ENCODE measurements at places on chromosomes 1 and 21.
A peak's percentile ranks its signal among the peaks of the same experiment; 100 is the strongest.

- DNase-seq = no peak
These were observed 237.1 kb downstream of the VAV3 start for GRCh38 chr1:107727866-107728265.

- DNase-seq = no peak
These were observed 48.3 kb upstream of the C1orf174 start for GRCh38 chr1:3948344-3948743.

GRCh38 chr1:215566556-215567490, at the start of gene KCTD3:
TSS of gene KCTD3 (plus strand) at chr1:215567304. CDS start at chr1:215567686, 382 bp downstream.
- peak; percentile 85 for DNase-seq

DNA sequence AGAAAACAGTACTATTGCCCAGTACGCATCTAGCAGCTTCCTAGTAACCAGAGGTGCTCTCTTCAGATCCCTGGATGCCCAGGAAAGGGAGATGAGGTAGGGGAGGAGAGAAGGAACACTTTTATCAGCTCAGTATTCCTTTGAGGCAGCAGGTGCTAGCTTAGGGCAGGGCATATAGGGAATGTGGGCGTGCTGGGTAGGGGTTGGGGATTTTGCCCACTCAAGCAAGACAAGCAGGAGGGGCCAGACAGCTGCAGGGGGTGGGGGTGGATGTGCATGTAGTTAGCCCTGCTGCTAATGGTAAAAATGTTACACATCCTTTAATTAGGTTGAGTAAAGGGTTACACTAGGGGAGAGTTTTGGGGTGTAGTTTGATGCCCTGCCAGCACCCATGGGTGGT, 18.1 kb upstream of the AVPR1B start:
- DNase-seq = no peak

- no peak for DNase-seq
These were observed 6.3 kb upstream of the FOXD2 start for GRCh38 chr1:47431534-47431933.

DNA sequence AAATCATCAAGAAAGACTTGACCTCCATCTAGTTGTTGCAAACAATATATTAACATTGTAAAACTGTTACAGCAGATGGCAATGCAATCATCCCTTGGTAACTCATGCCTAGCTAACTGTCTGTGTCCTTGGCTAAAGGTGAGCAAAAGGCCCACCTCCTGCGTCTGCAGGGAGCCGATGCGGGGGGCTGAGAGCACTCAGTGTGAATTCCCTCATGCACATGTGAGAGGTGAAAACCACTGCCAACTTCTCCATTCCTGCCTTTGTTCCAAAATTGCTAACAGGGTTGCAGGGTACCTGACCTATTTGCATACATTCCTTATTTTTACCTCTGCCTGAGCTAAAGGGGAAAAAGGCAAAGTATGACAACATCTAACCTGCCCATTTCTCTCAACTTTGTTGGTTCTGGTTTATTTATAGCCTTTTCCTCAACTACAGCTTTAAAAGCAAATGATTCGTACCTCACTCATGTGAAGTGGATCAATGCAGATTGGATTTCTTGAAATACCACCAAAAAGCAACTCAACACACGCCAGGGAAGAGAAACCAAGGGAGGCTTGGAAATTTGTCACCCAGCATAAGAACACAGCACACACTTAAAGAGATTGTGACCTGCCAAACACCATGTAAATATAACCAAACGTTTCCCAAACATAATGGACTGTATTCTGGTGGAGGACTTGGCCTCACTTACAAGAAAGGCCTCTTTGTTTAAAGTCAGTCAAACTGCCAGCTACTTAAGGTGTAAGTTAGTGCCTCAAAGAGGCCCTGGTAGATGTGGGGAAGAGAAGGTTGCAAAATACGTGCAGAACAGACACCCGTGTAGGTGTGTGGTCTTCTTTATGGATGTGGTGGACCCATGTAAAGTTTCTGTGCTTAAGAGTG, 651.0 kb downstream of the SMYD3 start:
- DNase-seq = no peak

DNA sequence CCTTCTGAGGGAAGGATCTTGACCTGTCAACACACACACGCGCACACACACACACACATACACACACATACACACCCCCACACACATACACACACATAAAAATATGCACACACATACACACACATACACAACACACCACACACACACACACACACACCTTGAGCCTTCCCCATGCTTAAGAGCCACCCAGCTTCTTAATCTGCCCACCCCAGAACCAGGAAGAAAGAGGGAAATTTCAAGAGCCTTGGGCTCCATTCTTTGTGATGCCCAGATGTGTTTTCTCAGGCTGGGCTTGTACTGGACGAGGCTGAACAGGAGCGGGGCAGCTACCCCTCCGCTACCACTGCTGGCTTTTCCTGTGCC, 643.5 kb downstream of the KIF26B start:
- no peak for DNase-seq

DNA sequence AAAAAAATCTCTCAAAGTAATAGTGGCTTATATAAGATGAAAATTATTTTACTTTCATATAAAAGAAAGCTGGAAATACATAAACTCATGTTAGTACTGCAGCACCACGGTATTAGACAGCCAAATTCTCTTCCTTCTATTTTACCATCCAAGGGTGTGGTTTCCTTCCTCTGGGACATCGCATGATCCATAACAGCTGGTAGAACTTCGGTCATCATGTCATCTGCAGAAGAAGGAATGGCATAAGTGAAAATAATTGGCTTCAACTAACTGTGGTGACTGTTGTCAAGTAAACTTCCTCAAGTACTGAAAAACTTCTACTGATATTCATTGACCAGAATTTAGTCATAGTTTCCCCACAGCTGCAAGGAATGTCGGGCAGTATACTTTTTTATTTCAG, 28.3 kb upstream of the IFI44L start:
- no peak for DNase-seq

GRCh38 chr21:44383216-44383615, 29.8 kb downstream of the TRPM2 start:
- no peak for DNase-seq

- DNase-seq = no peak
These were observed 14.7 kb upstream of the OR2T27 start for GRCh38 chr1:248670003-248670402.

DNA sequence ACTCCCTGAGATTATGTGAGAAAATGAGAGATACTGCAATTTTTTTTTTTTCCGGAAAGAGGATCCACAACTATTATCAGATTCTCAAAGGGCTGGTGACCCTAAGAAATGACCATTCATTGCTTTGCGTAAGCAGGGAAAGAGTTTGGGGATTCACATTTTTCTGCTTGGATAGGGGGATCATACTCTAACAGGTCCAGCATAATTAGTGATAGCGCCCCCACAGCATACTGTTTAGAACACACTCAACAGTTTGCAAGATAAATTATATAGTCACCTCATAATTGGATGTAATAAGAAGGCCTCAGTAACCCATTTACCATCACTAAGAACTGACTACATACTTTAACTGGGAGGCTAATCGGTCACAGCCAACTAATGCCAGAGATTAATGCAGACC, 1.9 kb downstream of the CCT3 start:
- peak; percentile 25 for DNase-seq

DNA sequence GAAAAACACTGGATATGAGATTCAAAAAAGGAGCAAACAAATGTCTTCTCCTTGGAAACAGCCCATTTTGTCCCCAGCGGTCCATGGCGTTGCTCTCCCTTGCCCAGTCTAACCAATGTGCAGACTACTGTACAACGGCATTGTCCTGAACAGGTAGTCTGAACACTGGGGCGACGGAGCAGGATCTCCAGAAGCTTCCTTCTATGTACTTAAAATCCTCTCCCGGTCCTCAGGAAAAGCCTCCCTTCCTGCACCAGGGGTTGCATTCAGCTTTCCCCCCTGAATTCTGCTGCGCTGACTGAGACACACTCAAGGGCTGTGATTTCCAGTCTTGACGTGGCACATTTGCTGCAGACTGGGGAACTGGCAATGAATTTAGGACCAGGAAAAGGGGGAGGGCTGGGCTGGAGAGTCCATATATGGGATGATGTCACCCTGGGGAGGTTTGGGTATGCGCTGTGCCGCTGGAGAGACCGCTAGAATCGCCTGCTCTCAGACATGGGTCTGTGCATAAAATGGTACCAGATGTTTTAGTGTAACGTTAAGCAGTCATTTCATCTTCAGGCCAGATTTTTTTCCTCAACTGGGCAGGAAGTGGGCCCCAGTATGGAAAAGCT, 275.9 kb upstream of the C1orf105 start:
- no peak for DNase-seq

DNA sequence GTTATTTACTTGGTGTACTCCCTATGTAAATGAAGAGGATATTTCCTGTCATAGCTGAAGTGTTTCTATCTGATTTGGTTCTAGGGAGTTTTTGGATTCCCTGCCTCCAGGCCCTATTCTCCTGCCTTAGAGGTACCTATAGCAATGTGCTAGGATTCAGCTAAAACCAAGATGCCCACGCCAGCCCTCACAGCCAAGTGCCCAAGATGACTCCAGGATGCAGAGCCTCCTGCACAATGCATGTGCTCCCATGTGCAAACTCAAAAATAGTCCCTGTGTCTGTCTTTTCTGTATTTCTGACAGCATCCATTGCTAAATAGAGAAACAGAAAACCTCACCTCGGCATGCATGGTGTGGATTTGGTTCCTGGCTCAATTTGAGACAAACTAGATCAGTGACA, 887 bp upstream of the TARBP1 start:
- no peak for DNase-seq

- no peak for DNase-seq
These were observed 23.7 kb downstream of the KIAA1614 start for GRCh38 chr1:180936110-180937011.

GRCh38 chr21:27817074-27817473, 850.2 kb upstream of the ADAMTS5 start:
- no peak for DNase-seq

DNA sequence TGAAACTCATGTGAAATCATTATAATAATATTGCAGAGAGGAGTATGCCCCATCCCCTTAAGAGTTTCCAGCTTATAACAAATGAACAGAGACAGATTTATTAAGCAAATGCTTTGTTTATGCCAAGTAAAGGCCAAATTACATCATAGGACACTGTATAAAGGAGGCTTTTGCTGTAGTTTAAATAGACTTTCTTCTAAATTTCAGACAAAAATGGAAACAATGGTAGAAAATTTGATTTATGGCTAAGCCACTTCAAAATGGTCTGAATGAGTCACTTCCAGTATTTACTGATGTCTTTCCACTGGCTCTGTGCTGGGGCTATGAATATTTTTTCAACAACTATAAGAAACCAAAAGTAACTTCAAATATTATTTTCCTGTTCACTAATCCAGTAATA, 81.1 kb upstream of the ST6GALNAC5 start:
- DNase-seq = no peak

Measured in HuH-7 (cell line).